Calu3 (cell line): ENCODE measurements at places on chromosomes 13 and 19. TPM values are rescaled to one million over a fixed set of nuclear protein-coding genes. Genes with fewer than 3 reads are reported as not detected.

GRCh38 chr13:83622422-83622784 is 259.9 kb downstream of the SLITRK1 start:
- DNase-seq: no peak

DNA sequence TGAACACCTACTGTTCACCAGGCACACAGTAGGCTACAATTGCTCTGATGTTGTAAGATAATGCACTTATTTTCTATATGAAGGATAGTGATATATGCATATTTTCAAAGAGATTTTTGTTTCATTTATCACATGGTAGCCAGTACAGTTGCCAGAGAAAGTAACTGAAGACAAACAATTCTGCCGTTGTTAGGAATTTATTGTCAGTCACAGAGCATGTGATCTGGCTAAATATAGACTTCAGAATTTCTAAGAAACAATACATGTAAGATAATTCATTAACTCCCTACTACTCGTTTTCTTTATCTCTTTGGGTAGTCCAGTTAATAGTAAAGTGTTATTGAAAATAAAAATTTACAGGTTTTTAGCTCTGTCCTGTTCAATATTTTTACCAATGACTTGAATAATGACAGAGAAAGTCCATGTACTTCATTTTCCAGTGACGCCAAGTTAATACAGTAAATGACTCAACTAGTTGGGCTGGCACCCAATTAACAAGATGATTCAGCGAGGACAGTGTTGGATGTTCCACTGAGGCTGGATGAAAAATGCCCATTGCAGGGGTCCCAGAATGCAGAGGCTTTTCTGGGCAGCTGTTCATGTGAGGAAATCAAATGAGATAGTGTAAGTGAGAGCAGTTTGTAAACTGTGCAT is 35.6 kb downstream of the GJA3 start:
- no peak for DNase-seq

DNA sequence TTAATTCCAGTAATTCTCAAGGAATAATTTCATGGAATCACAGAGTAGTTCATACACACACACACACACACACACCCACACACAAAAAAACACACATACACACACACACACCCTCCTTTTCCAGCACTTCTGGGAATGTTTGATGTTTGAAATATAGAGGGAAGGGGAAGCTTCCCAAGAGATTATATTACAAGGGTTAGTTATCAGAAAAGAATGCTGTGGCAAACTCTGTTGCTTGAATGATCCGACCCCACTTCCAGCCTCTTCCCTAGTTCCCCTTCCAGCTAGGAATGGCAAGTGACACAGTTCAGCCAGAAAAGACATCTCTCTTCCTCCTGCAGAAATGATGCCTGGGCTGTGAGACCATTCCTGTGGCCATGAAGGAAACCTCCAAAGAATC is 49.9 kb downstream of the KCTD12 start:
- DNase-seq: no peak

DNA sequence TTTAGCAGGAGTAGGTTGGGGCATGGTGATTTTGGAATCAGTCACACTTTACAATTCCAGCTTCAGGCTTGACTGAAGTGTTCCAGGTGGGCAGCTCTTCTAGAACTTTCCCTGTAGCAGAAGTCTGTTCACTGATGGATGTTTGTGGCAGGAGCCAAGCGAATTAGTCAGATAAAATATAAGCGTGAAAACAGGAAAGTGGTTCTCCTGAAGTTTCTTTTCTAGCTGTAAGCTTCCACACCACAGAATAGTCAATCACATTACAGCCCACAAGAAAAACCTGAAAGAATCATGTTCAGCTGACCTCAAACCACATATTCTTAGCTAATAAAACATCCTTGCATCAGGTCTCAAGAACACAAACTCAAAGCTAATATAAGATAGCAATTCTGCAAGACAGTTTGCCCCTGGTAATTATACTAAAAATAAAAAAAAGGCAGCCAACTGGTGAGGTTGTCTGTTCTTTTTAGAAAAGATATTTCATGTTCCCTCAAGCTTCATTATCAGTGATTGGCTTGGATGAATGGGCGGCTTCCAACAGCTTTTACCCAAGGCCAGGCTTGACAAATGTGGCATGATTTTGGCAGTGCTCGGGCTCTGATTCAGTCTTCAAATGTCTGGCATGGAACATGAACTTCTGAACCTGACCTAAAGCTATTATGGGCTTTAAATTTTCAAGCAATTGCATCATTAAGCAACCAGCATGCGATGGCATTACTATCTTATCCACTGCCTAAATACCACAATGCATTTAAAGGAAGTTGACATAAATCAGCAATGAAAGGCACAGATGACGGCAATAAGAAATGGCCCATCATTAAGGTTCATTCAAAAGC is 136.8 kb downstream of the DCLK1 start:
- DNase-seq: no peak

- no peak for DNase-seq
These were observed 12.0 kb upstream of the FCHO1 start for GRCh38 chr19:17739121-17739875.

- no peak for DNase-seq
These were observed 1.2 kb upstream of the CEACAM4 start for GRCh38 chr19:41627966-41628675.

DNA sequence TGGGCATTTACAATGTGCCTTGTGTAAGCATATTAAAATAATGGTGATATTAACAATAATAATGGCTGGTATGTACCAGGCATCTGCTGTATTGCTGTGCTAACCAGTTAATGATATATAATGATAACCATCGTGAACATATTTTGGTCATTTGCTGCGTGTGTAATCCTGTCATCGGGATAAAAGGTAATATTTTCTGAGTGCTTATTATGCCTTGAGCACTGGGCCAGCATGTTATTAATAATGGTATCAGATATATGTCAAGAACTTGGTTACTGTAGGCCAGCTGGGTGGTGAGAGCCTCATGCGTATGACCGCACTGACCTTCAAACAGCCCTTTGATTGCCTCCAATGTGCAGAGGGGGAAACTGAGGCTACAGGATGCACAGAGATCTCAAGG is 22.2 kb upstream of the FXYD3 start:
- no peak for DNase-seq

DNA sequence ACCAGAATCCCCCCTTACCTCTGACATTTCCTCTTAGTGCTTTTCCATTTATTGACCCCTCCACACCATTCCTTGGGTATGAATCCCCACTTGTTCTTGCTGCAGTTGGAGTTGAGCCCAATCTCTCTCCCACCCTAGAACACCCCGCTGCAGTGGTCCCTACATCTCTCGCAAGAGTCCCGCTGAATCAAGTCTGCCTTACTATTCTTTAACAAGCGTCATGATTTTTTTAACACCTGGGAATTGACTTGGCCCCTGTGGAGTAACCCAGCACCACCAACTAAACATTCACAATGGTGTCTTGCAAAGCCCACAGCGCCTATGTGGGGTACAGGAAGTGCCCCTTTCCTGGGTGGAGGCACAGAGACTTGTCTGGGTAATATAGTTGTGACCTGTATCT is 13.2 kb upstream of the ZNF599 start:
- DNase-seq: no peak

The INSL3 gene
- not detected in 2 replicates for total RNA-seq

GRCh38 chr13:65032825-65033224 is 2197.3 kb downstream of the PCDH9 start:
- no peak for DNase-seq

DNA sequence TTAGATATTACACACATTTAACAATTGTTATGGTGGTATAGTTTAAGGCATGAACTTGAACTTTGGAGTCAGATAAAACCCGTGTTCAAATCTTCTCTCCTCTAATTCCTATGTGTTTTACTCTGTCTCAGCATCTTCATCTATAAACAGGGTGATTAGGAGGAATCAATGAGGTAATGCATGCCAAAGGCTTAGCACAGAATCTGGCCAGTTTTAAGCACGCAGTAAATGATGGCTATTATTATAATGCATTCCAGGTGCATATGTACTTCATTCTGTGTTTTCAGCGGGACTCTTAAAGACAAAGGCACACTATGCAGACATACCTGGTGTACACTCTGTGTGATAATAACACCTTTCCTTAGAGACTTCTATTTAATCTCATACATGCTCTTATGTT is 88.0 kb upstream of the FRY start:
- DNase-seq: no peak

DNA sequence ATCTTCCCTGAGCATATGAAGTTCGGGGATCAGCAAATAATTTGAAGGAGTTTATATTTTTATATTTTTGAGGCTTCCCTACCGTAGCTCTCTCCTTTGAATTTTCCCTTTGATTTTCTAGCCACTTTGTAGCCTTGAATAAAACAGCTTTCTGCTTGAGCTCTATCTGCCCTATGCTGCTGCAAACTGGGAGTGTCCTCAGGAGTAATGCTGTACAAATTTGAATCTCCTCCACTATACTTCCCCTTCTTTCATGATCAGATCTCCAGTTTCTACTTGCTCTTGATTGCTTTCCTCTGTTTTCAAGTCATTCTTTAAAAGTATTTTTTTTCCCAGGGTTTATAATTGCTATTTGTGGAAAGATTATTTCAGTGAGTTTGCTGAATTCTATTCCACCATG is 14.6 kb downstream of the PDS5B start:
- DNase-seq: no peak

- DNase-seq: no peak
These were observed 59.5 kb downstream of the TDRD12 start for GRCh38 chr19:32779082-32779481.

The SSC5D gene
- 0.26 and 0.69 TPM in 2 replicates for total RNA-seq

The CEACAM20 gene
- total RNA-seq: 0.17 and 0.28 TPM in 2 replicates

DNA sequence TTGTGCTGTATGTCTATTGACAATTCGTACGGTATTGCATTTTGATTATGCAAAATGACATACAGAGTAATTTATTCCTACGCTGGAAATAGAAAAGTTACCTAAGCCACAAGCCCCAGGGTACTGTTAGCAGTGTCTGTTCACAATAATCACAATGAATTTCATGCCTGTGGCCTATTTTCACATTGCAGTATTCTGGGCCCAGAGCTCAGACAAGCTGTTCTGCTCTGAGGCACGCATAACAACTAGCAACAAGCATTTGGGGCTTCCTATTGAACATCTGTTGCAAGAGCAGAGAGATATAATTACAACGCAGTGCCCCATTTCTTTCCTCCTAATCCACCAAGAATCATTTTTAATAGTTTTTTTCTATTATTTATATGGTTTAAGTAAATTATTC is 158.9 kb upstream of the SGCG start:
- DNase-seq: no peak

The LILRA2 gene
- not detected in 2 replicates for total RNA-seq

The IZUMO4 gene
- total RNA-seq: 2.7 and 2.8 TPM in 2 replicates

DNA sequence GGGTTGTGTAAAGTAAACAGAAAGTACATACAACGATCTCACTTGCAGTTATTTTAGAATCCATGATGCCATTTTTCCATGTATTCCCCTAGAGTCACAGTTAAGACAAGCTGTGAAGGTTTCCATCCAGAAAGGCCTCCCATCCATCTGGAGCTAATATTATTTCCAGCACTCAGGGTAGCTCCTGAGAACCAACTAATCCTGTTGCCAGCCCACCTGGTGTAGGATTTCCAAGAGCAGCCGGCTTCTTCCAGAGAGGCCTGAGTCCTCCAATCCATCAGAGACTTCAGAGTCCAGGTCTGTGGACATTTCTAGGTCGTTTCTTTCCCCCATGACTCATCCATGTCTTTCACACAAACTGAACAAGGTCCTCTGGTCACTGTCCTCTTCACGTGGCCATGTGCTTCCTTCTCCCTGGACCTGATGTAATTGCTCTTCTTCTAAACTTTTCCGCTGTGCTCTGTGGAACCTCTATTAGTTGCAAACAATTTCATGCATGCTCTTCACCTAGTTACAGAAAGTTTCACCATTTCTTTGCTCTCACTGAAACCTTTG is 270.3 kb upstream of the TMTC4 start:
- no peak for DNase-seq

GRCh38 chr19:18029617-18030338 is 21.8 kb downstream of the ARRDC2 start:
- DNase-seq: peak; percentile 60

DNA sequence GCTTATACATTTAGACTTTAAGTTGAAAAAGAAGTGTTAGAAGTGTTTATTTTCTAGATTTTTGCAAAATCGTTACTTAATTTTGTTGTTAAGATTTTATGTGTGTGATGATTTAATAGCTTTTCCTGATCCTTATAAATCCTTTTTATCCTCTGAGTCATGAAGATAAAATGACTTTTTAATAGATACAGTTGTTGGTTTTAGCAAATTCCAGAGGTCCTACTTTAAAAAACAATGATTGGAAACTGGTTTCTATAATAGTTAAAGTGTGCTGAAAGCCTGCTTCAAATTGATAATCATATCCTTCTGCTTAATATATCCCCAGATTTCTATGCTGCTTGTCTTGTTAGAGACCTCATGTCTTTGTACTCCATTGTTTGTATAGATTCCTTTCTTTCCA is 39.0 kb downstream of the RNASEH2B start:
- no peak for DNase-seq

DNA sequence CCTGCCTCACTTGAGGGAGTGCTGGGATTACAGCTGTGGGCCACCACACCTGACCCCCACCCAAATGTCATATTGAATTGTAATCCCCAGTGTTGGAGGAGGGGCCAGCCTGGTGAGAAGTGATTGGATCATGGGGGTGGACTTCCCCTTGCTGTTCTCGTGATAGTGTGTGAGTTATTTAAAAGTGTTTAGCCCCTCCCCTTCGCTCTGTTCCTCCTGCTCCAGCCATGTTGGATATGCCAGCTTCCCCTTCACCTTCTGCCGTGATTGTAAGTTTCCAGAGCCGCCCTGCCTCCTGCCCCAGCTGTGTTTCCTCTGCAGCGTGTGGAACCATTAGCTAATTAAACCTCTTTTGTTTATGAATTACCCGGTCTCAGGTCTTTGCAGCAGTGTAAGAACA is 13.7 kb downstream of the CHAMP1 start:
- no peak for DNase-seq

The APC2 gene
- 0.12 and 0.44 TPM in 2 replicates for total RNA-seq

DNA sequence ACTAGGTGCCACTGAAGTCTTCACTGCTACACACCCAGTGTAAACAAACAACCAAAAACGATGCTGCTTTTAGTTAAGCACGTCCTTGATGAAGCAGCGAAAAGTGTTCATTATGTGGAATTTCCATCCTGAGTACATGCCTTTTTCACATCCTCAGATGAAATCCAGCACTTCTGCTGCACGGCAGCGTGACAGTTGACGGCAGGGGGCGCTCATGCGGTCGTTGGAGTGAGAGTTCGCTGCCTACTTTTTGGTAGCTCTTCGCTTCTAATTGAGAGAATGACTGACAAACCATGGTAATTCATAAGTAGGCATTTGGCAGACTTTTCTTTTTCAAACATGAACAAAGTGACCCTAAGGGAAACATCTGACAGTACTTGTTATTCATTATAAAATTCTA is 1124.9 kb downstream of the EFNB2 start:
- peak; percentile 0 for DNase-seq

- DNase-seq: no peak
These were observed 2.8 kb downstream of the WTIP start for GRCh38 chr19:34484328-34484727.

GRCh38 chr13:94333131-94333820 is 146.2 kb downstream of the DCT start:
- no peak for DNase-seq

The LILRA1 gene
- total RNA-seq: not detected in 2 replicates

DNA sequence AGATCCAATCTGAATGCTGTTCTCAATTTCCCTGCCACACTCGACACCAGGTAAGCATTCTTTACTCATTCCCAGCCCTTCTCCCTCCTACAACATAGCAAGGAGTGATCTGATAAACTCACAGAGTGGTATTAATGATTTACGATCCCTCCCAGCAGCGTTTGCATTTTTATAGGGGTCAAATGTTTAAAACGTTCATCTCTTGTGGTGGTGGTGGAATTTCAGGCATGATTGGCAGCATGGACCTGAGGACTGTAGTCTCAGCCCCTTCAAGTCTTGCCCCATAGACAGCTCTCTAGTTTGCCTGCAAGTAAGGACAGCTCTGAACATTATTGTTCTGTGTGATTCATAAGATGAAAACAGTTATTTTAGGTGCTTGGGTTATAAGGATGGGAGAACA is 565.7 kb downstream of the EFNB2 start:
- DNase-seq: peak; percentile 12
